Neural crest cell (in vitro differentiated cells): ENCODE measurements at places on chromosomes 2 and 18. TPM values are rescaled to one million over a fixed set of nuclear protein-coding genes. Genes with fewer than 3 reads are reported as not detected.

- H3K27me3 ChIP-seq: no peaks in the 10 kb centered on the region
- H3K4me1 ChIP-seq: peaks cover 10% of the 10 kb centered on the region
- H3K36me3 ChIP-seq: no peaks in the 10 kb centered on the region
Measured at GRCh38 chr2:236777408-236777807, 207.8 kb downstream of the ACKR3 start.

Gene CYP27A1
- 3.2 and 4.8 TPM in 2 replicates for total RNA-seq

- H3K27ac ChIP-seq: no peak overlapping the region
- H3K4me1 ChIP-seq: peaks cover 4% of the 10 kb centered on the region
- H3K27me3 ChIP-seq: no peaks in the 10 kb centered on the region
- no peak for DNase-seq
- H3K36me3 ChIP-seq: no peaks in the 10 kb centered on the region
Measured at GRCh38 chr2:29361231-29361630, 246.0 kb downstream of the CLIP4 start.

Gene SERPINB3
- total RNA-seq: not detected in 2 replicates

DNA sequence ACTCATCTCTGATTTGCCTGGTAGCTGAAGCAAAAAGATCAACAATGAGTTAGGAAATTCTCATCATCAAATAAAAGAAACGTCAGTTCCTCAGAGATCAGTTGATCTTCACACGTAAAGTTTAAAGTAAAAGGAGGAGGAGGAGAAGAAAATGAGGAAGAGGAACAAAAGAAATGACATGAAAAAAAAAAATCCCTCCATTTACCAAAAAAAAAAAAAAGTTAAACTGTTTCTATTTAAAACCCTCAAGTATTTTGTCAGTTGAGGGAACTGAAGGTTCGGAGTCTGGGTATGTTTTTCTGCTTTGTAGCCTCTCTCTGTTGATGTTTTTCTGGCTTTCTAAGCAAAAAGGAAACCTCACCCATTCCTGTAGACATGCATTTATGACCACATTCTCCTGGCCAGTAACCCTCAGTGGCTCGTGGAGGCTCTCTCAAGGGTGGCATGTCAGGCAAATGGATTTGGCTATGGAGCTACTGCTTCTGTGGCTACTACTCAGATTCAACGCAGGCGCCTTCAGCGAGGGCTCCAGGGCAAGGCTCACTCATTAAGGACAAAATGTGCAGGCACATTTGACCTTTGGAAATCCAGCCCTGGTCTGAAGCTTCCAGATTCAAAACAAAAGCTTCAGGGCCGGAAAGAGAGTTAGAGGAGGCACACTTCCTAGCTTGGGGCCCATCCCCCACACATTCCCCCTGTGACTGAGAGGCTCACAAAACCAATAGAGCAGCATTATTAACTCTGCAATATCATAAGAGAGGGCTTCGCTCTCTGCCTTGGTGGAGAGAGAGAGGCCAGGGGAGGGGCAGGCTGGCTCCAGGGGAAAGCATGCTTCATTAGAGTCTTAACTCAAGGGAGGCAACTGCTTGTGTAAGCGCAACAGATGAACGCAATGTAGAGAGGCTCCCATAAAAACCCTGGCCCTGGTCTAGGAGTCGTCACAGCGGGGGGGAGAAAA lies 22.3 kb downstream of the KLF7 start:
- peaks cover 50% of the 10 kb centered on the region for H3K4me1 ChIP-seq
- peak overlapping the region; percentile 38 for H3K4me3 ChIP-seq
- peak overlapping the region; percentile 81 for H3K27ac ChIP-seq
- no peaks in the 10 kb centered on the region for H3K27me3 ChIP-seq
- peaks cover under 1% of the 10 kb centered on the region for H3K36me3 ChIP-seq
